Panc1 (cell line): ENCODE measurements at places on chromosomes 7 and 10.

- no peaks in the 10 kb centered on the region for H3K36me3 ChIP-seq
- no peak overlapping the region for H3K27ac ChIP-seq
- 0 out of 2 replicates have a peak, but pooled peaks cover 3% of the 10 kb centered on the region for H3K4me1 ChIP-seq
- H3K27me3 ChIP-seq, result no peaks in the 10 kb centered on the region
- H3K4me3 ChIP-seq, result no peak overlapping the region
- no peak for DNase-seq
Observed at GRCh38 chr10:33520223-33520622, 185.8 kb upstream of the NRP1 start.

DNA sequence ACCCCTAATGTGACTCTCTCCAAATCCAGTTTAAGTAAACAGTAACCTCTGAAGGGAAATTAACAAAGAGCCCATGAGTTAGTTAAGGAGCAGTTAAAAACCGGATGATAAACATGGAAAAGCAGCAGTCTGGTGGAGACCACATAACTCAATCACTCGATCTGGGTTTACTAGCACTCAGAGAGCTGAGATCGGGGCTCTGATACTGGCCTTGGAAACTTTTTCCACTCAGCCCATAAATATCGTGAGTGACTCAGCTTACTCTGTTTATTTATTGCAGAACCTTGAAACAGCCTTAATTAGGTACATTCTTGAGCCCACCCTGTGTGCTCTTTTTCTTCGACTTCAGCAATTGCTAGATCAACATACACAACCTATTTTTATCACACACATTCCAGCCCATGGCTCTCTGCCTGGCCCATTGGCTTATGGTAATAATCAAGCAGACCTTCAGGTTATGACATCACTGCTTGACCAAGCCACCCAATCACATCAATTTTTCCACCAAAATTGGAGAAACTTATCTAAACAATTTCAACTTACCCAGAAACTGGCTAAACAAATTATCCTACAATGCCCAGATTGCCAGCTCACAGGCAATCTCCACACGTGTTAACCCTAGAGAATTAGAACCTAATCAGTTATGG, 82.2 kb upstream of the GPR22 start:
- no peak overlapping the region for H3K4me3 ChIP-seq
- peaks cover 9% of the 10 kb centered on the region; the same call in 1 of the 2 replicates for H3K4me1 ChIP-seq
- no peak overlapping the region for H3K27ac ChIP-seq
- DNase-seq, result no peak
- H3K36me3 ChIP-seq, result no peaks in the 10 kb centered on the region
- H3K27me3 ChIP-seq, result no peaks in the 10 kb centered on the region

DNA sequence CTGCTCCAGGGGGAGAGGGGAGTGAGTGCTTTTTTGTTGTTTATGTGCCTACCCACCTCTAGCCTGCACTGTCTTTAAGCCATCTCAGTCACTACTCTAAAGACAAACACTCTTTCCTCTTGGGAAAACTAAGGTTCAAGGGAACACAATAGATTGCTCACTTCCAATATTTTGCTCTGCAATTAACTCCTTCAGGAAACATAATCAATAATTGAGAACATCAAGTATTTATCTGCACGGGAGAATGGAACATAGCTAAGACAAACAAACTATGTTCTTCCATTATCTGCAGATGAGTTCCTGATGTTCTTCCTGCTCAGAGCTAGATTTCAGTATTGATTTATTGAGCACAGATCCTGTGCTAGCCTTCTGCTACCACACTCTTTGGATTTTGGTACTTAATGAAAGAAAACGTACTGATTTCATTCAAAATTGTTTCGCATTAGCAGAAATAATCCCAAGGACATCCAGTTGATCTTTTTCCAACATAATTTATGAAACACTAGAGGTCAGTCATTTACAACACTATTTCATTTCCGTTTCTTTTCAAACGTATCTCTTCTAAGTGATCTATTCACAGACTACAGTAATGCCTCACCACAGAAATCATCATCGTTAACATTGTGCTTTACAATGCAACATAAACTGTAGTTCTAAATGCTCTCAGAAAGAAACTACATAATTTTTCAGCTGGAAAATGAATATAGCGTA, 8.3 kb downstream of the NEBL start:
- DNase-seq, result no peak
- no peak overlapping the region for H3K4me3 ChIP-seq
- H3K27ac ChIP-seq, result no peak overlapping the region
- no peaks in the 10 kb centered on the region for H3K27me3 ChIP-seq
- H3K4me1 ChIP-seq, result no peaks in the 10 kb centered on the region; the same call in 1 of the 2 replicates

GRCh38 chr10:128257428-128257827, 131.2 kb upstream of the MKI67 start:
- H3K4me3 ChIP-seq, result no peak overlapping the region
- no peak for DNase-seq
- peaks cover 12% of the 10 kb centered on the region for H3K27me3 ChIP-seq
- H3K4me1 ChIP-seq, result no peaks in the 10 kb centered on the region
- H3K27ac ChIP-seq, result no peak overlapping the region

- no peak for DNase-seq
- no peak overlapping the region for H3K4me3 ChIP-seq
- H3K27ac ChIP-seq, result no peak overlapping the region
Observed at GRCh38 chr7:124577256-124577655, 188.3 kb downstream of the GPR37 start.

GRCh38 chr10:57799625-57800024, 468.1 kb downstream of the IPMK start:
- no peaks in the 10 kb centered on the region for H3K27me3 ChIP-seq
- no peak for DNase-seq
- no peaks in the 10 kb centered on the region for H3K4me1 ChIP-seq

DNA sequence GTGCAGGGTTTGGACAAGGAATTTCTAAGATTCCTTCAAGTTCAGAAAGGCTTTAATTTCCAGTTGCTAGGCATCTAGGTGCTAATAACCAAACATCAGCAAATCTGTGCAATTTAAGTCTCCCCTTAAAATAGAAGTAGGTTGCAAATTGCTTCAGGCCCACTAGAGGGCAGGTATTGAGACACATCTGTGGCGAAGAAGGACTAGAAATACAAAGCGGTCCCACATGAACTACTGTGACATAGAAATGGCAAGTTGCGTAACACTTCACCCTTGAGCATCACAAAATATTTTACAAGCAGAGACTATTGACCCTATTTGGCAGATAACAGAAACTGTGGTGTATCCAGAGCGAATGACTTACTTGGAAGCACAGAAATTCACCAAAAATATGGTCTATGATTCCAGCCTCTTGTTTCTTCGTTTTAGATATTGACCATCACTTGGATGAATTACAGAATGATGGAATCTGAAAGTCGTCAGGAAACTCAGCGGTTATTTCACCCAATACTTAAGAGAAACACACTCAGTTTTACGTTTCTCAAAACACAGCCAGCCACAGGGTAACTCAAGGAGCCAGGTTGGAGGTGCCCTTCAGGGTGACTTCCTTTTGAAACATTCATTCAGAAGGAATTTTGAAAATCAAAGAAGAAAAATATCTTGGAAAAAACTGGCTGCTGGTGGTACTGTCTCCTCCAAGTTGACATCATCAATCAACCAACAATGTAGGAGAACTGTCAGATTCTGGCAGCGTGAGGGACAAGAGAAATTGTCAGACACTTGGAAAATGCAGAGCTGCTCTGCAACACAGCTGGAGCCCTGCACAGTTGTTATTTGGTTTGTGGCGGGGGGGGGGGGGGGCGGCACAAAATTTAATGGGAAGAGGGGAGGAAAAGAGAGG, 256.3 kb upstream of the MINDY3 start:
- no peak overlapping the region for H3K27ac ChIP-seq
- peaks cover 4% of the 10 kb centered on the region; the same call in 1 of the 2 replicates for H3K27me3 ChIP-seq
- no peaks in the 10 kb centered on the region for H3K4me1 ChIP-seq
- H3K4me3 ChIP-seq, result no peak overlapping the region
- no peaks in the 10 kb centered on the region for H3K36me3 ChIP-seq

DNA sequence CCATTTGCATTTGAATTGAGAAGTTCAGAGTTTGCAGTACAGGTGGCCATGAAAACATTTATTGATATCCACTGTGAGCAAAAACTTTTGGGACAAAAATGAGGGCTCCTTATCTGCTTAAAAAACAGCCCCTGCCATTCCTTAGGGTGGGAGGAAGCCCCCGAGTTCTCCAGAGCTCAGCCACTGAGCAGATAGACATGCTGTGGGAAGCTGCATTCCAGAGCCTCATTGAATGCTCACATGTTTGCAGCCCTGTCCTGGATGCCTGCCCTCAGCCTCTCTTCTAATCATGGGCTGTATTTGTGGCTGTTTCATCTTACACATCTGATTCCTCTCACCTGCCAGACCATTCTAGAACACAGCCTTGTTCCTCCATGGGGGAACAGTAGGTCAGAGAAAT, 33.3 kb downstream of the PLPP4 start:
- H3K36me3 ChIP-seq, result no peaks in the 10 kb centered on the region
- H3K4me1 ChIP-seq, result no peaks in the 10 kb centered on the region
- DNase-seq, result no peak
- H3K4me3 ChIP-seq, result no peak overlapping the region

DNA sequence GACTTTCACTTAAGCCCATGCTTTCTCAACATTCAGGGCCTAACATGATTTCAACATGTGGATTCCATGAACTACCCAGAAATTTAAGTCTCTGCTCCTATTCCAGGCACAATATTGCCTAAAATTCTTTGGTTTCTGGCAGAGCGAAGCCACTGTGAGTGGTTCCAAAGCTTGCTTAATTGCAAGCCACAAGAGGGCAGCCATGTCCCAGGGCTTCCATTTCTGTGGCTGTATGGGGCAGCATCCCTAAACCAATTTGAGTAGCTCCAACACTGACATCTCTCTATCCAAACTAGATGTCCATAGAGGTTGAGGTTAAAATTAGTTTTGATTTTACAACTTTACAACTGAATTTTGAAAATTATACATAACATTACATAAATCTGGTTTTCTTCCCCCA, 56.3 kb upstream of the MDFIC start:
- no peak overlapping the region for H3K27ac ChIP-seq
- peak; percentile 41 for DNase-seq
- no peaks in the 10 kb centered on the region for H3K36me3 ChIP-seq
- no peak overlapping the region for H3K4me3 ChIP-seq
- no peaks in the 10 kb centered on the region for H3K4me1 ChIP-seq
- no peaks in the 10 kb centered on the region for H3K27me3 ChIP-seq

DNA sequence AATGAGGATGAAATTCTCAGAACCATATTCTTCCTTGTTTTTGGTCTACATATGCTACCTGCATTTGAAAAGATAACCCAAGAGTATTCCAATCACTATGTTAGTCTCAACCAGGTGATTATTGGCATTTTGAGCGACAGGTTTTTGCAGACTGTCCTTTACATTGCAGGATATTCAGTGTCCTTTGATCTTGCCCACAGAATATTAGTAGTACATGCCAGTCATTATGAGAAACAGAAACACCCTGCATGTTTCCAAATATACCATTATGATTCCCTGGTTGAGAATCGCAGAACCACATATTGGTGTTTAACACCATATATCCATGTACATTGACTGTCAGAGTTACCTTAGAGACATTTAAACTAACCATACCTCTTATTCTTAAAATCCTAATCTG, 30.6 kb downstream of the TMEM243 start:
- no peak for DNase-seq
- H3K27ac ChIP-seq, result no peak overlapping the region
- no peaks in the 10 kb centered on the region for H3K27me3 ChIP-seq
- peaks cover 86% of the 10 kb centered on the region for H3K36me3 ChIP-seq
- H3K4me1 ChIP-seq, result no peaks in the 10 kb centered on the region
- H3K4me3 ChIP-seq, result no peak overlapping the region

DNA sequence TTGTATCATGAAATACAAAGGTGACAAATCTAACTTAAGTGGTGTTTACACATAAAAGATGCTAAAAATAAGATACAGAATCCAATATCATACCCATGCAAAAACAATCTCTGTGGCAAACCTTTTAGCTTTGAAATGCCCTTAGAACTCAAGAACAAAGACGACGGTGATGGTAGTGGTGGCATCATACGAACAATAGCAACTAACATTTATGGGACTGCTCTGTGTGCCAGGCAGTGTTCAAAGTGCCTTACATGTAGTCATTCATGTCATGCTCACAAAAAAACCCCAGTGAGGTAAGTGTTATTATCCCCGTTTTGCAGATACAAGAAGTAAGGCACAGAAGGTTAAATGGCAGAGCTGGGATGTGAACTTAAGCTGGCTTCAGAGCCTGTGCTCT, 563.9 kb downstream of the PARD3 start:
- H3K4me1 ChIP-seq, result no peaks in the 10 kb centered on the region
- H3K27ac ChIP-seq, result no peak overlapping the region
- no peak for DNase-seq
- H3K4me3 ChIP-seq, result no peak overlapping the region
- no peaks in the 10 kb centered on the region for H3K27me3 ChIP-seq

DNA sequence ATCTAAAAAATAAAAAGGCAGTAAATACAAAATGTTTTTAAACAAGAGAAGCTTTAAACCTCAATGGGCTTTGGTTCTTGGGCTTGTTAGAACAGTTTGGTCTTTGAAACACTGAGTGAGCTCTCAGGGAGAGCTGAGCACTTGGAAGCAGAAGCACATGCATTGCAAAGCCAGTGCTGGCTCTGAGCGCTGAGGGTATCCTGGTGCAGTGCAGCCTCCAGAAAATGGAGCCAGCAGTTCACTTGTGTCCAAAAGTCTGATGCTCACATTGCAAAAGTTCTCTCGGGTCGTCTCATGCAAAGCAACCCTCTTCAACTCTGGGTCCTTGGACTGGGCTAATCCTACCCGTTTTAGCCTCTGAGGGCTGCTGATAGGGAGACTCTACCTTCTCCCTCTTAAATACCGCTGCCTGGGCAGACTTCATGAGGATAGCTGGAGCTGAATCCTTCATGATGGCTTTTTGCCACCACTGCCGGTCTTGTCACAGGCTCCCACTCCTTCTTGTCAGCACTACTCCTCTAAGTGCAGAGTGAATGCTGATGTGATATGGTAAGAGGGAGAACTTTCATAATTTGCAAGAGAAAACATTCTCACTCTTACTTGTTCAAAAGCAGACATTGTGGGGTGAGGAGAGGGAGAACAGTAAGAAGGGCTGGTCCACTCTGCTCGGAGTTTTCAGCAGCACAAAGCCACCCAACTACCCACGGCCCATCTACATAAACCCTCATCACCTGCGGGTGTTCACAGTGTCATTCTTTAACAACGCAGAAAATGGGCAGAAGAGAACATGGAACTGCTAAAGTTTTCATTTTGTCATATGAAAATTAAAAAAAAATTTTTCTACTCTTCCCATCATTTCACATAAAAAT, 42.2 kb upstream of the BMPER start:
- H3K27me3 ChIP-seq, result no peaks in the 10 kb centered on the region
- no peaks in the 10 kb centered on the region for H3K4me1 ChIP-seq
- H3K27ac ChIP-seq, result no peak overlapping the region
- no peaks in the 10 kb centered on the region for H3K36me3 ChIP-seq
- no peak for DNase-seq
- H3K4me3 ChIP-seq, result no peak overlapping the region

GRCh38 chr10:131242007-131242406, 69.5 kb downstream of the TCERG1L start:
- DNase-seq, result no peak
- no peak overlapping the region for H3K4me3 ChIP-seq
- no peak overlapping the region for H3K27ac ChIP-seq
- no peaks in the 10 kb centered on the region for H3K4me1 ChIP-seq
- no peaks in the 10 kb centered on the region; the same call in 1 of the 2 replicates for H3K36me3 ChIP-seq
